Hypothalamus (tissue), 51 donors: ENCODE measurements at places on chromosomes 13 and 19.
A peak's percentile ranks its signal among the peaks of the same experiment; 100 is the strongest.

DNA sequence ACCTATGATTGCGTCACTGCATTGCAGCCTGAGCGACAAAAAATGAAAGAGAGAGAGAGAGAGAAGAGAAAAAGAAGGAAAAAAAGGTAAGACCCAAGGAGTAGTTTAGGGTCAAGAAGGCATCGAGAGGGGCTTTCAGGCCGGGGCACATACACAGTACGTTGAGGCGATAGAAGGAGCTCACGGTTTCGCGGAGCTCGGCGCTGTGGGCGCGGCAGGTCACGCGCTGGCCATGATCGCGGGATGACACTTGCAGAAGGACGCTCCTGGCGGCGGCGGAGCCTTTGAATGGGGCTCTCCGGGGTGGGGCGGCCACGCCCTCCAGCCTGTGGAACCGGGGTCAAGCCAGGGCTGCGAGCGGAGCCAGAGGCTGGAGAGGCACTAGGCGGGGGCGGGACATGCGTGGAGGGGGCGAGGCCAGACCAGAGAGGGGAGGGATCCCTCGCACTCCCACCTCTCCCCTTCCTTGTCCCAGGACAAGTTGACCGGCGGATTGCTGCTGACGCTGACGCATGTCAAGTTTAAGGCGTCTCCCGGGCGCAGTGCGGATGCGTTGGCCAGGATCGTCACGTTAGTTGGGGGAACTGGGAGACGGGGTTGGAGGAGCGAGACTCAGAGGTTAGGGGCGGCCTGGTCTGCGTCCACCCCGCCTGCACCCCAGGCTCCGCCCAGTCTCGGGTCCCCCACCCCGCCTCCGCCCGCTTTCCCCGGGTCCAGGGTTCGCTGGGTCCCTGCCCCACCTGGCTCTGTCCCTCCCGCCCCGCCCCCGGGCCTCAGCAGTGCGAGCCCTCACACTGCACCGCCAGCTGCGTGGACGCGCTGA lies 6.9 kb downstream of the NPHS1 start:
- no peak for DNase-seq

DNA sequence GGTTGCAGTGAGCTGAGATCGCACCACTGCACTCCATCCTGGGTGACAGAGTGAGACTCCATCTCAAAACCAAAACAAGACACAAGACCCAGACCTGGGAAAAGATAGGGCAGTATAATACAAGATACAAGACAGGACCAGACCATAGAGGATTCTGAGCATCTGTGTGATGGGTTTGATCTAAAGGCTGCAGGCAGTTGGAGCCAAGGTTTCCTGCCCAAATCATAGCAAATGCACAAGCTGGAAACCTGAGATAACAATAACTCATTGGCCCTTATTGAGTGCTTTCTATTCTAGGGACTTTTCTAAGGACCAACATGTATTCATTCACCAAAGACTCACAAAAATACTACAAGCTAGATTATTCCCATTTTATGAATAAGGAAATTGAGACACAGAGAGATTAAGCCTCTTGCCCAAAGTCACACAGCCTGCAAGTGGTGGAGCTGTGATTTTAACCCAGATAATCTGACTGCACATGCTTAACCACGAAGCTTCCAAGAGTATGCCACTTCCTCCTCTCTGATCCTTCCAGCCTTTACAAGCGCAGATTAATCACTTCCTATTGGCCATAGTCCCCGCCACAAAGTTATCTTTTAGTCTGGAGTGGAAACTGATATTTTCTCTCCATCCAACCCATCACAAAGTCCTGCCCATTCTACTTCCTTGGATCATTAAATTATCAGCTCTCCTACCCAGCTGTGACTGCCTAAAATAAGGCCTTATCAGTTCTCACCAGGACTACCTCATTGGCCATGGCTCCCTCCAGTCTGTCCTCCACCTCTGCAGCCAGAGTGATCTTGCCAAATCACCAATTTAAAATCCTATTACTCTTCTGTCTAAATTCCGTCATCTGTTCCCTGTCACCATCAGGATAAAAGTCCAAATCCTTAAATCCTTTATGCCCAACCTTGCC lies 147.2 kb downstream of the FLT1 start:
- DNase-seq, result no peak

DNA sequence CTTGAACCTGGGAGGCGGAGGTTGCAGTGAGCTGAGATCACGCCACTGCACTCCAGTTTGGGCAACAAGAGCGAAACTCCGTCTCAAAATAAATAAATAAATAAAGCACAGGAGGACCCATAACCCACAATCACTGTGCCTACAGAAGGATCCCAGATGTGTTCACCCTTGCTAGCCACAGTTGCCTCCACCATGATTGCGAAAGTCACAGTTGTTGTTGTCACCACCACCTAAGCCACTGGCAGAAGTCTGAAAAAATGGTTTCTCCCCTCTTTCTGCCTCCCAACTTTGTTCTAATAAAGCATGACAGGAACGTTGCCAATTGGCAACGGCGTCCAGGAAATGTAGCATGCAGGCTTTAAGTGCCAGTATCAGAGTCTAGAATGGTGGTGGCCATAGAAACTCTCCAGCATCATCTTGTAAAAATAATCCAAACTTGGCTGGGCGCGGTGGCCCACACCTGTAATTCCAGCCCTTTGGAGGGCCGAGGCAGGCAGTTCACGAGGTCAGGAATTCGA lies 2.2 kb upstream of the EPS15L1 start:
- no peak for DNase-seq

- peak; percentile 85 for DNase-seq
Measured at GRCh38 chr19:51904331-51905165, at the start of gene ZNF649. ZNF649 (minus strand) TSS chr19:51905017; CDS start chr19:51900107, 4,910 bp downstream.

DNA sequence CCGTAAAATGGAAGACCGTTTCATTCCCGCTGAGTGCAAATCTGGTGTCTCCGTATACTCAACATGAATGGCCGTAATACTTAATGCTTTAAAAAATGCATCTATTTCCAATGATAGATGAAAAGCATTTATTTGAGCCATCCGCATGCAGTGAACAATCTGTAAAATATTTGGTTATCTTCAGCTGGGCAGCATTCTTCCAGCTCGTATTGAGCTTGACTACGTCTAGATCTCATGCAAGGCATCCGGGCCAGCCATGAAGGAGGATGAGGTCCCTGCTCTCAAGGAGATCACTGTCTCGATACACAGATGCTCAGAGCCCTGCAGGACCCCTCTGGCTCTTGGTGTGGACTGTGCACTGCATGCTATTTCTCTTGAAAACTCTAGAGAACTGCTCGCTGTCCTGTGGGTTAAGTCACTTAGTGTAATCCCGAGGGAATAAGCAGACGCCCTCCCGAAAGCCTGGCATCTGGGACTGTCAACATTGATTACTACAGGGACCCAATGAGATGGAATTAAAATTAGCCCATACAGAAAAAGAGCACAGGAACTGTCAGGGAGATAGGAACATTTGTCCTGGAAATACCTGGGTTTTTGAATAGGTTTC lies 112.4 kb upstream of the RNF113B start:
- DNase-seq, result no peak

- DNase-seq, result no peak
Measured at GRCh38 chr13:51981355-51981754, 29.9 kb downstream of the ATP7B start.
